ENCODE measurements at places on chromosomes 1 and 21.
A peak's percentile ranks its signal among the peaks of the same experiment; 100 is the strongest.

GRCh38 chr1:61370913-61371279, 288.5 kb downstream of the NFIA start:
- DNase-seq = no peak

DNA sequence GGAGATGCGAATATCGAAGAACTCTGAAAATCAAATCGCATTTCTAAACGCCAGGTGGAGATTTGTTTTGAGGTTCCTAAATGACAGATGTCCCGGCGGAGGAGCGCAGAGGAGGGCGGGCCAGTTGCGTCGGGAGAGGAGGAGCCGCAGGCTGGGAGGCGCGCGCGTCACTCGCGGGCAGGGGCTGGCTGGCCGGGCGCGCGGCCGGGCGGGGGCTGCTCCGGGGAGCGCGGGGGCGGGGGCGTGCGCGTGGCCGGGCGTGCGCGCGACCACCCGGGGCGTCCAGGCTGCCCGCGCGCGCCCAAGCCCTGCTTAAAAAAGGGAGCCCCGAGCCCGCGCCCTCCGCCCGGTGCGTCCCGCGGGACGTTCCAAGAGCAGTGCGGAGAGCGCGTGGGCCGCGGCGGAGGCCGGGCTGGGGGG, 47.3 kb downstream of the H3-3A start:
- peak; percentile 53 for DNase-seq

GRCh38 chr1:205569411-205570172, 62.2 kb downstream of the ELK4 start:
- no peak for DNase-seq

GRCh38 chr1:40861224-40862003, 749 bp downstream of the CITED4 start:
- DNase-seq = no peak

DNA sequence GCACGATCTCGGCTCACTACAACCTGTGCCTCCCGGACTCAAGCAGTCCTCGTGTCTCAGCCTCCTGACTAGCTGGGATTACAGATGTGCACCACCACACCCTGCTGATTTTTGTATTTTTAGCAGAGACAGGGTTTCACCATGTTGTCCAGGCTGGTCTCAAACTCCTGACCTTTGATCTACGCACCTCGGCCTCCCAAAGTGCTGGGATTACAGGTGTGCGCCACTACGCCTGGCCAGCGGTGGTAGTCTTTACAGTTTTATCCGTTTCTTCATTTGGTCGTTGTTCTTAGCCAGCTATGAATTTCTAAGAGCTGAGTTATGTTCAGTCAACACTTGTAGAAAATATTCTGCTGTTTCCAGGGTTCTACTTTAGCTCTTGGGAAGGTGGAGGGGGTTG, 53.3 kb downstream of the AKNAD1 start:
- no peak for DNase-seq

DNA sequence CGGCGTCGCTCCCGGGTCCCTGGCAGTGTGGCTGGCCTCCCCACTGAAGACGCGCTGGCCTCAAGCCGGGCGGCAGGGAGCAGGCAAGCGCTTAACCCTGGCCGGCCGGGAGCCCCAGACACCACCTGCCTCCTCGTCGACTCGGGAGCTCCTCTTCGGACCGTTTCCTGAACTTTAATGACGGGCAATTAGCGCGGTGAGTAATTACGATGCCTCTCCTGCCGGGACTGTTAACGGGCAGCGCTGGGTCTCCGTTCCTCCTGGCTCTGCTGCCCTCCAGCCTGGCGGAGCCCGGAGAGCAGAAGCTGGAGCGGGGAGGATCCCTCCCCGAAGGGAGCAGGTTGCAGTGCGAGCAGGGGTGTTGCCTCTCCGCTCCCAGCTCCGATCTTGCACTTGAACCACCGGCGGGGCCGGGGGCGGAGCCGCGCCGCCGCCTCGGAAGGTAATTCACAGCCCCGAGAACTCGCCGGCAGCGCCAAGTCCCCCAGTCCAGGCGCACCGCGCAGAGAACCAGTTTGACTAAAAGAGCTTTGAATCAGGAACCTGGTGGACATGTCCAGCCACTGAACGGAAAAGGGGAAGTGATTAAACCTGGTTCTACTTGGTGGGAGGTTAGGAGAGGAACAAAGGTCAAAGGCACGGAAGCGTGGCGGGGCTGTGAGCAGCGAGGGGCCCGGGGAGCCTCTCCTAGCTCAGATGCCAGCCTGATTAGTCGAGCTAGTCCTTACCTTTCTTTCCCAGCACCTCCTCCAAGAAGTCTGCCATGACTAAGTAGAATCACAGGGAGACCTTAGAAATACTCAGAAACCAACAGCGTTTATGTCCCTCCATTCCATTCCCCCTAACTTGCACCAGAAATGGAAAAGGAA, 18.3 kb upstream of the PLEKHA6 start:
- no peak for DNase-seq

DNA sequence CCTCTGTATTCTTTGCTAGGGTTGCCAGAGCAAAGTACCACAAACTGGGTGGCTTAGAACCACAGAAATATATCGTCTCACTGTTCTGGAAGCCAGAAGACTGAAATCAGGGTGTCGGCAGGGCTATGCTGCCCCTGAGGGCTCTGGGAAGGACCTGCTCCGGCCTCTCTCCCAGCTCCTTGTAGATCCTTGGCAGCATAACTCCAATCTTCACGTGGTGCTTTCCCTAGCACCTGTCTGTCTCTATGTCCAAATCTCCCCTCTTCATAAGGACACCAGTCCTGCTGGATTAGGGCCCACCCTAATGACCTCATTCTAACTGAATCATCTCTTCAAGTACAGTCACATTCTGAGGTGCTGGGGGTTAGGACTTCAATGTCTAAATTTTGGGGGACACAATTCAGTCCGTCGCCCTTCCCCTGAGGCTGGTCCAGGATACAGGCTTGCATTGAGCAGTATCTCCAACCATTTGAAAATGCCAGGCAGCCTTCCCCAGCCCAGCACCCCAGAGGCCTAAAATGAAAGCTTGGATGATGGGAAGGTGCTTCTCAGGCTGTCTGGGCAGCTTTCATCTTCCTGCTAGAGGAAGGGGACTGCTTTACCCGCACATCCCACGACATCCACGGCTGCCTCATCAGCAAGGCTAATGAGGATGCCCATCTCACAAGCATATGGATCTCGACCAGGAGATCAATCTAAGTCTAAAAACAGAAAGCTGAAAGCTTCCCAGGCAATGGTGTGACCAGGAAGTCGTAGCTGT, 24.7 kb downstream of the TRIM67 start:
- no peak for DNase-seq

GRCh38 chr1:114456586-114456985, 54.4 kb downstream of the TRIM33 start:
- DNase-seq = no peak

GRCh38 chr1:81225789-81226602, 574.7 kb upstream of the ADGRL2 start:
- no peak for DNase-seq

DNA sequence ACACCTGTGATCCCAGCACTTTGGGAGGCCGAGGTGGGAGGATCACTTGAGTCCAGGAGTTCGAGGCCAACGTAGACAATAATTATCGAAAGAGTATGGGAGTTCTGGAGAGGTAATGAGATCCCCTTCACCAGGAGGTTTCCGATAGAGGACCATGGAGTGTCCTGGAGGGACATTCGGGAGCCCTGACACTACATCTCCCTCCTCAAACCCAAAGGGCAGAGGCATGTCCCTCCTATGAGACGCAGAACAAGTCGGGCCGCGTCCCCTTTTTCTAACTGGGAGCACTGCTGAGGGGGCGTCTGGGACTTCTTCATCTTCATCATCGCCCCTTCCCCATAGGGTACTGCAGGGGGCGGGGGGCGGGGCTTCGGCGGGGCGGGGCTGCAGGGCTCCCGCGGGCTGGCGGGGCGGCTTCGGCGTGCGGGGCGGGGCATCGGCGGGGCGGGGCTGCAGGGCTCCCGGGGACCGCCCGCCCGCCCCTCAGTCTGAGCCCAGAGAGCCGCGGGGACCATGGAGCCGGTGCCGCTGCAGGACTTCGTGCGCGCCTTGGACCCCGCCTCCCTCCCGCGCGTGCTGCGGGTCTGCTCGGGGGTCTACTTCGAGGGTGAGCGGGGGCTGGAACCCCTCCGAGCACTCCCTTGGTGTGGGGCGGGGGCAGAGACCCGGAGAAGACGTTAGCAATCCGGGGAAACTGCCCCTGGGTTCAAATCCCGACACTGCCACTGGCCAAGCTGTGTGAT, at the start of gene THEMIS2:
TSS of gene THEMIS2 (plus strand) at position 486 of the 743 bp plus-strand sequence. CDS start at position 514, 28 bp downstream.
- DNase-seq = no peak

- no peak for DNase-seq
Measured at GRCh38 chr1:21239221-21239620, 51.0 kb downstream of the ECE1 start.

GRCh38 chr1:56098946-56099345, 480.4 kb downstream of the PLPP3 start:
- no peak for DNase-seq

DNA sequence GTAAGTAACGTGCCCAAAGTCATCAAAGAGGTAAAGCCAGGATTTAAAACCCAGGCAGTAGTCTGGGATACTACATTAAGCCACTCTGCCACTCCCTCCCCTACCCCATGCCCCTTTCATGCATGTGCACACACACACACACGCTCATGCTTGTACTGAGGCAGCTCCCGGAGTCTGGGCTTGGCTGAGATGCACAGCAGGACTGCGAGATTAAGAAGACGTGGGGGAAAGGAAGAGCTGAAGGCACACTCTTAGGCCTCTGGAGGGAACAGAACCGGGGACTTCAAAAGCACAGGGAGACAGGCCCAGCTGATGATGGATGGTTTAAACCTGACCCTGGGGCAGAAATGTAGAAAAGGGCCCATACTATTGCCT, 98.3 kb downstream of the GLIS1 start:
- no peak for DNase-seq

GRCh38 chr1:32825181-32825580, 7.7 kb downstream of the S100PBP start:
- DNase-seq = no peak

DNA sequence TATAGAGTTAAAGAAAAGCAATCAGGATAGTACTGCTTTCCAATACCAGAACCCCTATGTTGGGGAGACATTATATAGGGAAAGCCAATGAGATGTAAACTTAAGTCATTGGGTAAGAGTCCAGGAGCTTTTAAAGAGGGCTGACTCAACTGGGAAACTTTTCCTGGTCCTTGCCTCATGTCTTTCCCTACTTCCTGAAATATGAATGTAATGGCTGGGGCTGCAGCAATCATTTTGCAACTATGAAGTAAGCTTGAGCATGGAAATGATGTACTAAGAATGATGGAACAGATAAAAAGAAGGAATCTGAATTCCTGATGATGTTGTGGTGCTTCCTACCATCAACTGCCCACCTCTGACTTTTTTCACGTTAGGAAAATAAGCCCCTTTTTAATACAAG, 55.7 kb downstream of the WDR3 start:
- no peak for DNase-seq

DNA sequence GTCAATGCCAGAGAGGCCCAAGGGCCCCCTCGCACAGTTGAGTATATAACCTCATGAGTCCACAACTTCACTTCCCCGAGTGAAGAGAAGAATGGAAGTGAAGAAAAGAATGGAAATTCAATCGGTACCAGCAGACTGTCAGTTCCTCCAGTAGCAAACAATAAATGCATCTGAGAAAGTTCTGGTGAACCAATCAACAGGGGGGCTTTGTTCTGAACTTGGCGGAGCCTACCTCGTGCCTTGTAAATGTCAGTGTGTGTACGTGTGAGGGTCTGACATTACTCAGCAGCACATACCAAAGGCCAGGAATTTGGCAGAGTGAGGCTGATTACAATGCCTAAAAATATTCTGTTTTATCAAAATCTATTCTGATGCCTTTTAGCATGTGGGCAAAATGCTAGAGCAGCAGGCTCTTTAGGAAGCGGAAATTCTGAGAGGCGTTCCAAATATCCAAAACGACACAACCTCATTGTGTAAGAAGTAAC, 238.5 kb downstream of the LTN1 start:
- no peak for DNase-seq

DNA sequence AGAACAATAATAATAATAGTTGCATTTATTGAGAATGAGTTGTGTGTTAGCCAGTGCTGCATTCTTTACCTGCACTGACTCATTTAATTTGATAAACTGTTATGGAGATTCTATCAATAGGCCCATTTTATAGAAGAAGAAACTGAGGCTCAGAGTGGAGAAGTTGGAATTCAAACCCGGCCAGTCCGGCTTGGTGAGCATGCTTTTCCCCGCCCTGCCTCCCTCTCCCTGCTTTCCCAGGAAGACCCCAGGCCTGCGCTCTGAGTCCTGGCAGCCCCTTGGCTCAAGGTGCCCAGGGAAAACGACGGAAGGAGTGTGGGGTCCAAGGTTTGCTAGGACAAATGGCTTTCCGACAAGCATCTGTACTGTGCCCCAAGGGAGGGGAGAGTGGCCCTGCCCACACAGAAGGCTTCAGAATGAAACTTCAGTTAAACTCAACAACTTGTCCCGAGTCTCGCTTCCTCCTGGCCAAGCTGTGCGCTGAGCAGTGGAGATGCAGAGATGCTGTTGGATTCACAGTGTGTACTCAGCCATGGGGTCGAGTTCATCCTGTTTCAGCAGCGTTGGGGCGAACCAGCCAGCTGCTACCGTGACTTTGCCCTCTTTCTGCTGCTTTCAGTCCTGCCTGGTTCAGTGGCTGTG, 23.3 kb upstream of the PADI6 start:
- DNase-seq = no peak

DNA sequence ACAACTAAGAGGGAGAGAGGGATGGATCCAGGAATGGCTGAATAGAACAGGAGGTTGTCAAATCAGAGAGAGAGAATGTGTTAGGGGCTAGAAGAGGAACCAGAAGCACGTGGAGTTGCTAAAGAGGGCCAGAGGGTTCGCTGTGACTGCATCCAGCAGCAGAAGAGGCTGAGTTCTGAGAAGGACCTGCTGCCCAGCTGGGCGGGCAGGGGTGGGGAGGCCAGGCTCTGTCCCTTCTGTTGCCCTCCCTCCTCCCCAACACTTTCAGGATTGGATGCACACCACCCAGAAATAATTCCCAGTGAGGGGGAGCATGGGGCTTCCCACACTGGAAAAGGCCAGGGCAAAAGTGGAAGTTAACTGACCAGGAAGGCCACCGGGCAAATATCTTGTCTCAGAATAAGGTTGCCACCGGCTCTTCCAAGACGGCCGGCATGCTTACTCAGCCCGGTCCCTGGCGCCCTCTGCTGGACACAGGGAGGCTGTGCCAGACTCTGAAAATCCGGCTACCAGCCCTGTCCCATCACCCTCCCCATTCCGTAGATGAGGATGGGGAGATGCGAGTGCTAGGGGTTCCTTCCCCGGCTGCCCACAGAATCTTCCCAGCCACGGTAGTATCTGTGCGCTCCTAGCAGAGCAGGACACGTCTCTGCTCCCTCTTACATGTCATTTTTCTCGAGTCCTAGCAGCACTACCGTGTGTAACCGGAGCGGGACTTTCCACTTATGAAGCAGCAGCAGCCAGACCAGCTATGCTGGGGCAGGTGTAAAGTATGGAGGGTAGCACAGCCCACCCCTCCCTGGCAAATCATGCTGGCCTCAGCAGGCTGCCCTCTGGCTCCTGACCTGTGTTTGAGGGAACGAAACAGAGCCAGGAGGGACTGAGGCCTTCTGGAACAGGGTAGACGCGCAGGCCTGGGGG, 46.8 kb upstream of the A3GALT2 start:
- peak; percentile 93 for DNase-seq

DNA sequence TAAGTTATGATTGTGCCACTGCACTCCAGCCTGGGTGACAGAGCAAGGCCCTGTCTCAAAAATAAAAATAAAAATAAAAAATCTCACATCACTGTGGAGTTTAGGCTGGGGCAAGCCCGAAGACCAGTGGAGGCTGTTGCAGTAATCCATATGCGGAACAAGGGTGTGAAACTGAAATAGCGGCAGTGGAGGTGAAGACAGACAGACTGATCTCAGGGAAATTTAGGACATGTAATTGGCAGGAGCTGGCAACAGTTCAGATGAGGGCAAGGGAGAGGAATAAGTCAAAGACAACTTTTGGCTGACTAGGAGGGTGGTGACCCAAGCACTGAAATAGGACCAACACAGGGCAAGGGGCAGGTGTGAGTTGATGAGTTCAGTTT, 8.4 kb downstream of the ARMH1 start:
- no peak for DNase-seq
